ENCODE measurements at places on chromosomes 5 and 9.

DNA sequence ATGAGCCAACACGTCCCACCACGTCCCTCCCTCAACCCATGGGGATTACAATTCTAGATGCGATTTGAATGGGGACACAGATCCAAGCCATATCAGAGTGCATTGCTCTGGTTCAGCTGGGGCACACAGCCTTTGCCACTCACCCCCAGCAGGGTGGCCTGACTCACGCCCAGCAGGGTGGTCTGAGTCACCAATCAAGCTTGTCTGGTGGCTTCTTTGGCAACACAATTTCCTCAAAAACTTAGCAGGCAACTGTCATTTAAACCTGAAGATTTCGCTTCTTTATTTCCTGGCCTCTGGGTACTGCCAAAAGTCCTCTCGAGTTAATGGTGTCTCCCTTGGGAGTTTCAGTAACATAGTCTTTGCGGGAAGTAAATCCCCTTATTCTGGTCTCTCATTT is 16.3 kb upstream of the SEMA5A start:
- no peak for ATAC-seq

DNA sequence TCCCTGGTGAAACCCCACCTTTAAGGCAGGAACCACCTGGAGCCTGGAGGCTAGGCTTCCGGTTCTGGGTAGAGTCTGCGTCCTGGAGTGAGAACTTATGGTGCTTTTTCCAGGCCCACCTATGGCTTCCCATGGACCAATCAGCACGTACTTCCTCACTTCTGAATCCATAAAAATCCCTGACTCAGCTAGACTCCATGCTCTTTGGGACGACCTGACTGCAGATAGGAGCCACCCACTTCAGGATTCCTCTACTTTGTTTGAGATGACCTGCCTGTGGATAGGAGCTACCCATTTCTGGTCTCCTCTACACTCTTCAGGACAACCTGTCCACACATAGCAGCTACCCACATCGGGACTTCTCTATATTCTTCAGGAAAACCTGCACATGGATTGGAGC is 168.8 kb upstream of the IRX2 start:
- no peak for ATAC-seq

- ATAC-seq, result no peak
Measured at GRCh38 chr5:89534331-89534730, 651.3 kb upstream of the MEF2C start.

- ATAC-seq, result no peak
Measured at GRCh38 chr9:136542241-136543040, 3.4 kb downstream of the NOTCH1 start.

DNA sequence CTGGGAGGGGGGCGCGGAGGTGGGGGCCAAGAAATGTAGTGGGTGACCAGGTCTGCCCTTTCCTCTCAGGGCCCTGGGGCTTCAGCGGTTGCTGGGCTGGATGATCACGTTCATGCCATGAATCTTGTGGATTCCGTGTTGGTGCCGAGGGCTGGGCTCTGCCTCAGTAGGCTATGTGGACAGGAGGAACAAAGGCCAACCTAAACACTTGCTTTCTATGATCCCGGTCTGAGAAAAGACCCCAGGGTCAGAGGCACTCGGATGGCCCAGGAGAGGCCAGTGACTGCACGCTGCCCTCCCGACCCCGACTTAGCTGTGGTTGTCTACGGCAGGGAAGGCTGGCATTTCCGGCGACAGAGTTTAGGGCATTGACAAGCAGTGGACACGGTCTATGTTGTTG is 26.6 kb downstream of the PHF2 start:
- no peak for ATAC-seq

DNA sequence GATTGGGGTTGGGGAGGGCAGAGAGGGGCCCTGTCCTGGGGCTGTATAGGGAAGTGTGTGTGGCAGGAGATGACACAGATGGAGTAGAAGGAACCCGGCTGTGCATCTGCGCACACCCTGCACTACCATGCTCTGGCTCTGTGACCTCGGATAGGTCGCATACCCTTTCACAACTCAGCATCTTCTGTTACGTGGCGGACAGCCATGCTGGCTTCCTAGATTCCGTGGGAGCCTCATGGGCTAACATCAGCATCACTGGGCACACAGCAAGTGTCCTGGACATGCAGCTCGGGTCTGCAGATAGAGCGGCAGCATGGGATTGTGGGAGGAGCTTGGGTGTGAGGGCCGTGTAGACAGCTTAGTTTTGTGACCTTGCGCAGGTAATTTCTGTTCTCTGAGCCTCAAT is 9.2 kb downstream of the ARPC5L start:
- no peak for ATAC-seq

- no peak for ATAC-seq
Measured at GRCh38 chr9:97980479-97980803, 2.7 kb upstream of the ANP32B start.

- no peak for ATAC-seq
Measured at GRCh38 chr5:176882567-176882903, 16.6 kb downstream of the HK3 start.

- ATAC-seq, result peak; percentile 27
Measured at GRCh38 chr5:116763987-116764866, 189.6 kb upstream of the SEMA6A start.

DNA sequence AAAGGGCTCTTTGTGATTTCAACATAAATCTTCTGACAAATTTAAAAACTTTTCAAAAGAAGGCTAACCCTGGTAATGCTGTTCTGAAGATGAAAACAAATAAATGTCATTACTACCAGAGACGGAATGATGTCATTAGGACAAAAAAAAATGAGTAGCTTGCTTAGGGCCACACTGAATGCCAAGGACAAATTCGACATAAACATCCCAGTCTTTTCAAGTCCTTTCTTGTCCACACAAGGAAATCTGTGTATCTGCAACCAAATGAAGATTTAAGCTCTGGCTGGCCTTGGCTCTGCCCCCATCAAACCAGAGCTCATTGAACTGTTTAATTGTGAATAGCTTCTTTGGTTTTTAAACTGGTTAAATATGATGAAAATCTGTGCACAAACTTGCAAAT is 592.7 kb downstream of the TLE1 start:
- ATAC-seq, result no peak

DNA sequence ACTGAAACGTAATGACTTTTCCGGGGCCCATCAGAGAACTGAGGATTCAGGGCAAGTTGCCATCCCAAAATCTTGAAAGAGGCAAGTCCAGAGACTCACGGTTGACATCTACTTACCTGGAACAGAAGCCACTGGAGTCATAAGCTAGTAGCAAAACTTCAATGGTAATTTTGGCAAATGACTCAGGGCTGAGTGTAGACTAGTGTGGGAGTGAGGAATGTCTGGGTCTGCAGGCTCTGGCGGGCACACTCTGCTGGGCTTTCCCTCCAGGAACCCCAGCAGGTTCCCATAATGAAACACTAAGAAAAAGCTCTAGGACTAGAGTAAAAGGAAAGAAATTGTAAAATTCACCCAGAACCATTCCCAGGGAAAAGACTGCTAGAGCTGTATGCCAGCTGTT is 122.9 kb upstream of the NFIL3 start:
- ATAC-seq, result no peak

DNA sequence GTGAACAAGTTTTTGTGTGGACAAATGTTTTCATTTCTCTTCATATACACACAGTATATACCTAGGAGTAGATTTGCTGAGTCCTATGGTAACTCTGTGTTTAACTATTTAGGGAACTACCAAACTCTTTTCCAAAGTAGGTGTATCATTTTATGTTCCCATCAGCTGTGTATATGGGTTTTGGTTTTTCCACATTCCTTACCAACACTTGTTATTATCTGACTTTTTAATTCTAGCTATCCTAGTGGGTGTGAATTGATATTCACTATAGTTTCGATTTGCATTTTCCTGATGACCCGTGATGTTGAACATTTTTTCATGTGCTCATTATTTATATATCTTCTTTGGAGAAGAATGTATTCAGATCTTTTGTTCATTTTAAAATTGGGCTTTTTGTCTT is 3.7 kb downstream of the RGS3 start:
- ATAC-seq, result no peak

GRCh38 chr5:172561151-172561550 is 79.9 kb upstream of the NEURL1B start:
- no peak for ATAC-seq

DNA sequence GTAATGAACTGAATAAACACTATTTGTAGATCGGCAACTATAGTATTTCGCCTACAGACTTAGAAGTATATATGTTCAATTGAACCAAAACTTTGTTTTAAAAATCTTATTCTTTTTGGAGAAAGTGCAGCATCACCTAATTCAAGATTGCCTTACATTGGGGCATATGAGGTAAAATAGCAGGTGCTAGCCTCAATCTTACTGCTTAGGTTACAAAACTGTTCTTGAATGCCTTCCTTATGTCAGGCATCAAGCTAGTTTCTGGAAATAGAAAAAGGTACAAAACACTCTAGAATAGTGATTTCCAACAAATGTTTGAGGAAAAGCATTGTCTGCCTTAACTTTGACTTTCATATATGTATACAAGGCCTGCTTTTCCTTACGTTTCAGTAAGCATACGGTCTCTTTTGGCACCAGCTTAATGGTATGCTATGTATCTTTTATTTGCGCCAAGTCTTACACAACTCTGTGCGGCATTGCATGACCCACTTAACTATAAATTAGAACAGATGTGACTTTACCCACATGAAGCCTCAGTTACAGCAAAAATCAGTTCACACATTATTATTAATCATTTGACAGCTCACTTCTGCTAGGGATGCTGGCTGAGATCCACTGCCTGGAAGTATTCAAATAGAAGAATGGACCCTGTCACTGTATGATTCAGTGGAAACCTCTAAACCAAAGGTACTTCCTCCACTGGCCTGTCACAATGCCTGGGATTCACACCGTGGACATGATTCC is 174.1 kb downstream of the PRELID2 start:
- no peak for ATAC-seq

DNA sequence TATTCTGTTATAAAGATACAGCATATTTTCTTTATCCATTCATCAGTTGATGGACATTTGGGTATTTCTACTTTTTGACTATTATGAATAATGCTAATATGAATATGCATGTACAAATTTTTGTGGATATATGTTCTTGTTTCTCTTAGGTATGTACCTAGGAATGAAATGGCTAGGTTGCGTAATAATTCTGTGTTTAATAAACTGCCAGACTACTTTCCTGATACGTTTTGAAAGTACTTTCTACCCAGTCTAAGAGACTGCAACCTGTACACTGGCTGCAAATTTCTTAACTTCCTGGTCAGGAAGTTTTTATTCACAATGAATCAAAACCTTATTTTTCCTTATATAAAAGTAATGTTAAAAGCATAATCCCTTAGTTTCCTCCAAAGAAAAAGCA is 93.9 kb upstream of the STARD4 start:
- no peak for ATAC-seq

GRCh38 chr5:142829801-142830220 is 59.6 kb downstream of the ARHGAP26 start:
- ATAC-seq, result no peak

GRCh38 chr5:172866802-172867748 is 33.0 kb downstream of the ERGIC1 start:
- ATAC-seq, result no peak

DNA sequence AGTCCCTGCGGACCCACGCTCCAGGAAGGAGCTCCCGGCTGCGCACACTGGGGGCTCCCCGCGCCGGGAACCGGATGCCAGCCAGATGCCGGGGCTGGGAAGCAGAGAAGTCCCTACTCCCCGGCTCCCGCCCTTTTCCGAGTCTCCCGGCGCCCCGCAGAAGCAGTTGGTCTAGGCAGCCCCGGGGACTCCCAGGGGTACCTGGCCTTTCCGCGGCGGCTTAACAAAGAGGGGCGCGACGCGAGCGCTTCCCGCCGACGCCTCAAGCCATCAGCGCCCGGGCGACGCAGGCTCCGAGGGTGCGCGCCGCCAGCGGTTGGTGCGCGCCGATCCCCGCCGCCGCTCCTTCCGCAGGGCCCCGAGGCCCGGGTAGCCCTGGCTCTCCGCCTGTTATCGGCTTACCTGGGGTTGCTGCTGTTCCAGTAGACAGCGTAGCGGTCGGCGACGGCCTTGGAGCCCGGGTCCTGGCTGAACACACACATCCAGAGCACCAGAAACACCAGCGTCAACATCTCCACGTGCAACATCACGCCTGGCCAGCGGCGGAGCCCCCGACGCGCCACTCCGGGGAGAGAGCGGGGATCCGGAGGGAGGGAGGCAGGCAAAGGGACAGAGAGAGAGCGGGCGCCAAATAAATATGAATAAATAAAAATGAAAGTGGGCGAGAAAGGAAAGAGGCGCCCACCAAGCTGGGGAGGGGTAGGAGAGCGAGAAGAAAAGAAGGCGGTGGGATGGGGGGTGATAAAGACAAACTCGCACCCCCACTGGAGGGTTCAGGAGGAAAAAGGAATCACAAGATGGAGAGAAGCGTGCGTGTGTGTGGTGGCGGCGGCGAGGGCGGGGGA is 428 bp downstream of the EFNA5 start:
- no peak for ATAC-seq

GRCh38 chr5:6818594-6819511 is 105.6 kb downstream of the TENT4A start:
- ATAC-seq, result no peak

- ATAC-seq, result peak; percentile 46
Measured at GRCh38 chr5:80248378-80248777, 7.5 kb downstream of the SERINC5 start.

DNA sequence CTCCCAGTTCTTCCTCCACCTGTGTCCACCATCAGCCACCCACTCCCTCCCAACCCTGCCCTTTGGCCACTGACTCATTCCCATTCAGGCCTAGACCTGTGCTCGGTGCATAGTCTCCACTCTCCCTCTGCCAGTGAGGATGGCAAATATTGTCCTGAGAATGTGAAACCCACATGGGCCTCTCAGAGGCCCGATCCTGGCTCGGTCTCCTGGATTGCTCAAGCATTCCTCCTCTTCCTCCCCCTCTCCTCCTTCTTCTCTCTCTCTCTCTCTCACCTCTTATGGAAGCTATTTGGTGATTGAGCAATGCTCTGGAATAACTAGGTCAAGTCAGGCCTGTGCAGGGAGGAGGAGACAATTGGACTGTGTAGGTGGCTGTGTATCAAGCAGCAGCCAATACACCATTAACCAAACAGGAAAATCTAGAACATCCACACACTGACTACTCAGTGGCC is 99.9 kb downstream of the KLF4 start:
- no peak for ATAC-seq

- ATAC-seq, result no peak
Measured at GRCh38 chr9:124342402-124342775, 72.9 kb downstream of the PSMB7 start.

- no peak for ATAC-seq
Measured at GRCh38 chr5:60297658-60298057, 402.3 kb downstream of the DEPDC1B start.

DNA sequence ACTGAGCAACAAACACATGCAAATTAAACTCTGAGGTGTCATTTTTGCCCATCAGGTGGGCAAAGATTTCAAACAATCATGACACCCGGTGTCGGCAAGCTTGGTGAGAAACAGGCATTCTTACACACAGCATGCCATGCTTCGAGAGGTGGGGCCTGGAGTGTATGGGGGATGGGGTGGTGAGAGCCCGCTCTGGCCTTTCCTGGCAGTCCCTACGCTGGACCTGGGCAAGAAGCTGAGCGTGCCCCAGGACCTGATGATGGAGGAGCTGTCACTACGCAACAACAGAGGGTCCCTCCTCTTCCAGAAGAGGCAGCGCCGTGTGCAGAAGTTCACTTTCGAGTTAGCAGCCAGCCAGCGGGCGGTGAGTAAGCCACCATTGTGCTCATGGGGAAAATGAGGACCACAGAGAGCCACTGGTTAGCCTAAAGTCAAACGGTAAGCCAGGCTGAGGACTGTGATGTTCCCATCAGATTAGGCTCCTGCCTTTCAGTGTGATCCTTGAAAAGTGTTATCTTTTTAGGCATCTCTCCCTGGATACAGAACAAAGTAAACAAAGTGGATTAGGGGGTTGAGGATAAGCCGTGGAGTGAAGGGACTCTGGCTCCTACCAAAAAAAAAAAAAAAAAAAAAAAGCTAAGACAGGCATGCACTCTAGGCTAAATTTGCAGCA is 9.4 kb downstream of the MYOZ3 start:
- ATAC-seq, result no peak

GRCh38 chr5:175290379-175290778 is 153.6 kb downstream of the DRD1 start:
- ATAC-seq, result no peak

All from activated CD4-positive, CD25-positive, alpha-beta regulatory T cell treated with anti-CD3 and anti-CD28 coated beads, Interleukin-2, amount 50 U/mL, for 24 hours (primary cell).